Hepatocyte (in vitro differentiated cells): ENCODE measurements at places on chromosomes 1 and 21. TPM values are rescaled to one million over a fixed set of nuclear protein-coding genes. Genes with fewer than 3 reads are reported as not detected.

DNA sequence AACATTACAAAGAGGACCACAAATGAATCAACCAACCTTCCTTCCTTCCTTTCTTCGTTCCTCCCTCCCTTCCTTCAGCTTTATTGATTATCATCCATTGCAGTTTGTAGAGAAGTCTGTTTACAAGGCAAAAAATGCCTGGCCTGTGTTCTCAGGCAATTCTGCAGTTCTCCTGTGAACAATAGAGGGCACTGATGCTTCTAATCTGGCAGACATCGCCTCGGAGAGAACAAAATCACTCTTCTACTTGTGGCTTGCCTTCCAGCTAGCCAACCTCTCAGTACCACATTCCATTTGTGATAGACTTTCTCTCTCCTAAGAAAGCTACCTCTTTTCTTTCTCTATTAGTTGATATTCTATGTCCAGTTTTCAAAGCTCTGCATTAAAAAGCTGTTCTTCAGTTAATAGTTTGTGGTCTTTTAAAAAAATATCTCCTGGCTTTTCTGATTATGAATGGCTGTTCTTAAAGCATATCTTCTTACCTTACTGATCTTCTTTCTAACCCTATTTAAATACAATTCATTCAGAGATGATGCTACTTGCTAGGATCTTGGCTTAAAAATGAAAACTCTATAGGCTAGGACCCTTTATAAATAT lies 26.9 kb upstream of the ESRRG start:
- H3K4me3 ChIP-seq: no peak overlapping the region
- no peaks in the 10 kb centered on the region for H3K4me1 ChIP-seq
- H3K27me3 ChIP-seq: no peaks in the 10 kb centered on the region
- no peak overlapping the region for H3K27ac ChIP-seq
- peak; percentile 78 for DNase-seq
- H3K36me3 ChIP-seq: no peaks in the 10 kb centered on the region

- DNase-seq: no peak
- H3K4me3 ChIP-seq: no peak overlapping the region
- H3K36me3 ChIP-seq: no peaks in the 10 kb centered on the region
- H3K27ac ChIP-seq: no peak overlapping the region
- H3K27me3 ChIP-seq: no peaks in the 10 kb centered on the region
Observed at GRCh38 chr1:25854554-25854953, 4.7 kb downstream of the AUNIP start.

- no peaks in the 10 kb centered on the region for H3K36me3 ChIP-seq
- DNase-seq: no peak
- H3K27me3 ChIP-seq: no peaks in the 10 kb centered on the region
- peak overlapping the region; percentile 44 for H3K27ac ChIP-seq
- H3K4me1 ChIP-seq: peaks cover 6% of the 10 kb centered on the region
Observed at GRCh38 chr1:31524186-31524901, 52.0 kb upstream of the TINAGL1 start.

- no peak overlapping the region for H3K27ac ChIP-seq
- no peaks in the 10 kb centered on the region for H3K36me3 ChIP-seq
- H3K4me3 ChIP-seq: no peak overlapping the region
- H3K4me1 ChIP-seq: no peaks in the 10 kb centered on the region
Observed at GRCh38 chr1:198363625-198364151, 176.8 kb downstream of the ATP6V1G3 start.

- no peaks in the 10 kb centered on the region for H3K27me3 ChIP-seq
- peak overlapping the region; percentile 99 for H3K27ac ChIP-seq
- H3K4me1 ChIP-seq: peaks cover 31% of the 10 kb centered on the region
- DNase-seq: peak; percentile 92
- H3K4me3 ChIP-seq: no peak overlapping the region
Observed at GRCh38 chr1:27300341-27301051, 21.5 kb upstream of the TMEM222 start.

GRCh38 chr1:70353601-70354331 lies 756 bp downstream of the ANKRD13C start:
- H3K36me3 ChIP-seq: no peaks in the 10 kb centered on the region
- H3K4me1 ChIP-seq: peaks cover 12% of the 10 kb centered on the region
- H3K27ac ChIP-seq: peak overlapping the region; percentile 96
- H3K27me3 ChIP-seq: no peaks in the 10 kb centered on the region
- peak overlapping the region; percentile 66 for H3K4me3 ChIP-seq

GRCh38 chr1:158564608-158565007 lies 5.8 kb downstream of the OR6P1 start:
- H3K27me3 ChIP-seq: no peaks in the 10 kb centered on the region
- no peak for DNase-seq

The PTPRF gene
- total RNA-seq: 75.7 and 115 TPM in 2 replicates
